ENCODE measurements at places on chromosomes 11 and 22.

DNA sequence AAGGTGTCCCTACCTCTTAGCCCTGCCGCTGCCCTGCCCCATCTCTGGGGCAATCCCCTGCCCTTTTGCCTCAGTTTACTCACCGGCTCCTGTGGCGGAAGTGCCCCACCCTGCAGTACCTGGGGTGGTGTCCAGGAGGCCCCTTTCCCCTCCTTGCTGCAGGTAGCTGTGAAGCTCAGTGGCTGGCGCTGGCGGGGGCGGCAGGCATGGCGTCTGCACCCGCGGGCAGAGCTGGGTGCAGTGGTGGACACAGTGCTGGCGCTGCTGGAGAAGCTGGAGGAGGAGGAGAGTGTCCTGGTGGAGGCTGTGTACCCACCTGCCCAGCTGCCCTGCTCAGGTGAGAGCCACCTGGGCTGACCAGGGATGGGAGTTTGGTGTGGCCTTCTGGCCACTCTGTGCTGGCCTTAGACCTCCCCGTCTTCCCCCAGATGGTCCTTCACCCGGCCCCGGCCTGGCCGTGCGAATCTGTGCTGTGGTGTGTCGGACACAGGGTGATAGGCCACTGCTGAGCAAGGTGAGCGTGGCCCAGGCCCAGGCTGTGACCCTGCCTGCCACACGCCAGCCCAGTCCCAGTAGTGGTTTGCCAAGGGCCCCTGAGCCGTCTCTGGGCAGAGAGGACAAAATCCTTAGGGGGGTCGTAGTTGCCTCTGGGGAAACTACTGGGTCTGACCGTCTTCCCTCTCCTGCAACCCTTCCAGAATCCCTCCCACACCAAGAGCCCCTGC, 4.0 kb downstream of the CARNS1 start:
- no peak for DNase-seq

- DNase-seq = no peak
Observed at GRCh38 chr22:49735411-49735900, 92.2 kb downstream of the BRD1 start.

GRCh38 chr11:44765026-44765595, 38.3 kb downstream of the TSPAN18 start:
- no peak for DNase-seq

DNA sequence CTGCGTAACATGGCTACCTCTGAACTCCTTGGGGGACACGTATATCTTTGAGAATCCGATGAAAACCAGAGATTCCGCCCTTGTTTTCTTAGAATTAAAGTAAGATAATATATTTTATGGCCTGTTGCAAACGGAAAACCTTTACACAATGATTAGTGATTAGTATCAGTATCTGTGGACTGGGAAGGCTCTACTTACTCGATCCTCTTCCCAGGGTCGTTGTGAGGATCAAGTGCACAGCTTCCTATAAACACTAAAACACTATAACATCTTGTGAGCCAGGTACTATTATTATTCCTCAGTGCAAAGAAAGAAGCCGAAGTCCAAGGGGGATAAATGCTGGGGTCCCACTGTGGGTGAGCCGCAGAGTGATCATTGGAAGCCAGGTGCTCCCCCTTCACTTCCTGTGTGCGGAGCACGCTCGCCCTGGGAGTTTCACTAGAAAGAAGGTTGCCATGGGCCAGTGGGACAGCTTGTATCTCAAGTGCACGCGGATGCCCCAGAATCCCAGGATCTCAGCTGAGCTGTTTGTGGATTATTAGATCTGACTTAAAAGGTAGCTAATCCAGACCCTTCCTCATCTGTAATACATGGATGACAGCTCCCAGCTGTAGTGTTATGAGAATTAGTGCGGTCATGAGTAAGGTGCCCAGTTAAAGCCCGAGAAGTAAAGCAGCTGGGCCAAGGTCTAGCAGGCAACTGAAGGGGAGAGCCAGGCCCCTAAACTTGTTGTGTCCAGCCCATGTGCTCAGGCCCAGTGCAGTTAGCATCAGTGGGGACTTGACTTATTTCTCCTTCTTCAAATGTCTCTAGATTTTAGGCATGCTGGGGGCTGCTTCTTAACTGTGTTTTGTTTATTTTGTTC, 839 bp downstream of the CBY1 start:
- no peak for DNase-seq

DNA sequence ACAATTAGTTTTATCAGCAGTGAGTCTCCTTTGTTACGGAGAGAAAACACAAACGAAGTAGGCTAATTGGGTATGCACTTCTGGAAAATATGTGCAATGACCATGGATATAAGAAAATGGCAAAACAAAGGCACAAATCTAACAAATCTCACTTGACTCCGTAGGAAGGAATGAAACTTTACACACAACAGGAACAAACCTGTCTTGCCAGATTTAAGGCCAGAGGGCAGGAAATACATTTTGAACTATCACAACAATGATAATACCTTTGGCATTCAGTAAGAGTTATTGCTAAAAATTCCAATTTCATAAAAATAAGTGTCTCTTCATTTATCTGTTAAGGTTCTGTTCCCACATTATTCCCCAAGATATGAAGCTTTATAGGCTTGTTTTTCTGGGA, 36.6 kb downstream of the SLC25A17 start:
- DNase-seq = no peak

- DNase-seq = no peak
Observed at GRCh38 chr11:34583818-34584217, 37.1 kb upstream of the EHF start.

DNA sequence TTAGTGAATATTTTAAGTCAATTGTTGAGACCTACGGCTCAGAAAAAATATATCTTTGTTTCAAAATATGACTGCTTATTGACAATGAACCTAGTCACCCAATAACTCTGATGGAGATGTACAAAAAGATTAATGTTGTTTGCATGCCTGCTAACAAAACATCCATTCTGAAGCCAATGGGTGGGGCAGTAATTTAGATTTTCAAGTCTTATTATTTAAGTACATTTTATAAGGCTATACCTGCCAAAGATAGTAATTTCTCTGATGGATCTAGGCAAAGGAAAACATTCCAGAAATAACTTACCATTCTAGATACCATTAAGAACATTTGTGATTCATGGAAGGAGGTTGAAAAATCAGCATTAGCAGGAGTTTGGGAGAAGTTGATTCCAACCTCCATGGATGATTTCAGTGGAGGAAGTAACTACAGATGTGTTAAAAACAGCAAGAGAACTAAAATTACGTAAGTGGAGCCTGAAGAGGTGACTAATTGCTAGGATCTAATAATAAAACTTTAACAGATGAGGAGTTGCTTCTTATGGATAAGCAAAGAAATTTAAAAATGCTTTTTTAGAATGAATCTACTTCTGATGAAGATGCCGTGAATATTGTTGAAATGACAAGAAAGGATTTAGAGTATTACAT, 26.4 kb upstream of the OR8D2 start:
- DNase-seq = no peak

DNA sequence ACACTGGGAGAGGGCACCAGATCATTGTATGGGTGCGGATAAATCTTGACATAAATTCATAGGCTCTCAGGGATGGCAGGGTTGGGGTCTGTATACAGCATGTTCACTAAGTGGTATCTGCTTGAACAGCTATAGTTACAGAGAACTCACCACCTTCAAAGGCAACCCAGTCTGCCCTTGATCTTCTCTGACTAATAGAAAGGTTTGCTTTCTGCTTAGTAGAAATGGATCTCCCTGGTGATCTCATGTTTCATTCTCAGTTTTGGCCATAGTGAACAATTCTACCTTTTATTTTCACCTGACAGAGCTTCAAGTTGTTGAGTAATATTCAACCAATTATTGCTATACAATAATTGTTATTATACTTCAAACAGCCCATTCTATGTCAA, 32.4 kb downstream of the CNTF start:
- no peak for DNase-seq

GRCh38 chr11:8426076-8426475, 162.4 kb upstream of the LMO1 start:
- DNase-seq = no peak

GRCh38 chr11:20112291-20113148, 47.8 kb downstream of the DBX1 start:
- no peak for DNase-seq

DNA sequence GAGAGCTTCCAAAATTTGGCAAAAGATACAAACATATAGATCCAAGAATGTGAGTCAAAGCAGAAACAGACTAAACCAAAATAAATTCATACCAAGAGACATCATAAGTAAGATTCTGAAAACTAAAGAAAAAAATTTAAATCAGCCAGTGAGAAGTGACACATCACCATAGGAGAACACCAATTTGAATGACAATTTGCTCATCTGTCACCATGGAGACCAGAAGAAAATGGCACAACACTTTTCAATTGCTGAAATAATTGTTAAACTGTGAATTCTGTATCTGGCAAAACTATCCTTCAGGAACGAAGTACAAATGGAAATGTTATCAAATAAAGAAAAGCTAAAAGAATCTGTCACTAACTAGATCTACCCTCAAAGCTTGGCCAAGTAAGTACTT, 864.3 kb downstream of the BRD1 start:
- no peak for DNase-seq

Data from activated naive CD4-positive, alpha-beta T cell (primary cell).